ENCODE measurements at places on chromosomes 12 and 14.
A peak's percentile ranks its signal among the peaks of the same experiment; 100 is the strongest.

- no peak for DNase-seq
Measured at GRCh38 chr12:111034083-111034885, 113.9 kb upstream of the MYL2 start.

DNA sequence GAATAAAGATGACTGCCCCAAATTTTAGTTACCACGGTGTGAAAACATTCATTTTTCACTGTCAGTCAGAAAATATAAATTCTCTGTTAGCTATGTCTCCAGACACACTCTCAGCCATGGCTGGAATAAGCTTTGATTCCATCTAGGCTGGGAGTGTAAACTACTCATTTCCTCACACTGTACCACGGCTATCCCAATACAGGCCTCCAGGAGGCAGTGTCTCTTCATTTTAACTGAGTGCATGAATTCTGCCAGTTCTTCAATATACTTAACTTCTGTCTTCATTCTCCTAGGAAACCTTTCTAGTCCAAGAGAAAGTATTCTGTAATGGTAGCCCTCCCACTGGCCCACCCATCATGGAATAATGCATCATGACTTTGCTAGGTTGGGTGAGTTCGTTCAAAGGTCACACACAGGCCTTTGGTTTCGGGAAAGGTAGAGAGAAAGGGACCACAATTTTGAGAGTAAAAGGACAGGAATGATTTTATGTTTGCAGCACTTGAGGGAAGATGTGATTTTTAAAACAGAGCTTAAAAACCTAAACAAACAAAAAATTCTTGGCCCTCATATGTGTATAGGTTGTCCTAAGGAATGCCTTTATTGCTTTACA lies 381.1 kb downstream of the SEC23A start:
- peak; percentile 18 for DNase-seq

GRCh38 chr12:71187379-71187778 lies 29.6 kb upstream of the TSPAN8 start:
- no peak for DNase-seq

DNA sequence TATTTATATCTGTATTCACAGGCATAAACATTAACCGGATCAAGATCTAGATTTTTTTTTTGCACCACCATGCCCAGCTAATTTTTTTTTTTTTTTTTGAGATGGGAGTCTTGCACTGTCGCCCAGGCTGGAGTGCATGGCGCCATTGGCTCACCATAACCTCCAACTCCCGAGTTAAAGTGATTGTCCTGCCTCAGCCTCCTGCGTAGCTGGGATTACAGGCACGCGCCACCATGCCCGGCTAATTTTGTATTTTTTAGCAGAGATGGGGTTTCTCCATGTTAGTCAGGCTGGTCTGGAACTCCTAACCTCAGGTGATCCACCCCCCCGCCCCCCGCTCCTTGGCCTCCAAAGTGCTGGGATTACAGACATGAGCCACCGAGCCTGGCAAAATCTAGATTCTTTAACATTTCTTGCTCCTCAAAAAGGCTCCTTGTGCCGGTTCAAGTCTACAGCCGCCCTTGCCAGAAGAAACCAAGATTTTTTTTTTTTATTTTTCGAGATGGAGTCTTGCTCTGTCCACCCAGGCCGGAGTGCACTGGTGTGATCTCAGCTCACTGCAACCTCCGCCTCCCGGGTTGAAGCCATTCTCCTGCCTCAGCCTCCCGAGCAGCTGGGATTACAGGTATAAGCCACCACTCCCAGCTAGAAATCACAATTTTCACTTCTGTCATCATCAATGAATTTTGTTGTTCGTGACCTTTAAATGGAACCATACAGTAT lies 36.9 kb upstream of the SLC2A3 start:
- no peak for DNase-seq

DNA sequence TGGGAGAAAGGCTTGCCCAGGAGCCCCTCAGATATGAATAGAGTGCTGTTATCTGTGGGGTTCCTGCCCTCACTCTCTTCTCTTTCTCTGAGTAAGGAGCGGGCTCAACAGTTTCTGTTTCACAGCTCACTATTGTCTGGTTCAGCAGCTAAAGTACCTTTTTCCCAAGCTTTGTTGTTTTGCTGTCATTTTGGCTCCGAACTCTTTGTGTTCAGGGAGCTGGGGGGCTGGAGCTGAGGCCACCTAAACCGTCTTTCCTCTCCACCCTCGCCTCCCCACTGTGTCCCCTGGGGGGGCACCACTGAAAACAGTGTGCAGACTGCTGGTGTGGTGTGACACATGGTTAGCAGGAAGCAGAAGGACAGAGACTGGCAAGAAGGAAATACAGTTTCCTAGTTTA lies 51.4 kb downstream of the FBXW8 start:
- DNase-seq: no peak

- no peak for DNase-seq
Measured at GRCh38 chr12:108622421-108622820, 11.3 kb downstream of the SELPLG start.

DNA sequence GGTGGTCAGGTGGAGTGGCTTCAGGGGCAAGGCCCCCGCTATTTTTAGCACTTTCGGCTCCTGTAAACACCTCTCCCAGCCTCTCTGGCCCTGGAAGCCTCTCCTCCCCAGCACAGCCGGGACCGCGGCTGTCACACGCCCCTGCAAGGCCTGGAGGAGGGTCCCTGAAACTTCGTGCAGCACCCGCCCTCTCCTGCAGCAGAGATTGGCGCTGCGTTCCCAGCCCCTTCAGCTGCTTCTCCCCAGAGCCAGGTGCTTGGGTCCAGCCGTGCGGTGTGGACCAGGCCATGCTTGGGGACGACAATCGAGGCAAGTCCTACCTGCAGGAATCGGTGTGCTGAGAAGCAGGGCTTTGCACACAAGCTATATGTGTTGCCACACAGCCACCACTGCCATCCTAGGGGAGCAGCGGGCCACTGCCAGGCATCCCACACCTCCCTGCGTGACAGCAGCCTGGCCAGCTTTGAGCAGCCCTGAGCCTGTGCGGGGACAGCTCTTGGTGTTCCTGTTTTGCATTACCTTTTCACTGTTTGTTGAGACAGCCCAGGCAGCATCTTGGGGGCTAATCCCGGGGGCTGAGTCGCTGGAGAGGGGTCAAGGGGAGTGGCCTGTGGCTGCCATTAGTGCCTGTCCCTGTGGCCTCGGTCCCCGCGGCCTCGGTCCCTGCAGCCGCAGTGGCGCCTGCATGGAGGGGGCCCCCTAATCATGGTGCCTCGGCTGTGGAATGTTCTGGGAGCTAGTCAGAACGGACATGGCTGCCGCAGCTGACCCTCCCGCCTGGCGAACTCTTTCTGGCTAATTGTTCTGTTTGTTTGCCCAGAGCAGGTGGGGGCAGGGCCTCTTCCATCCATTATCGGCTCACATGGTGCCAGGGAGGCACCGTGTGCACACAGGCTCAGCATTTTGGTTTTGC lies 27.6 kb upstream of the TRAF3 start:
- no peak for DNase-seq

- no peak for DNase-seq
Measured at GRCh38 chr12:116299064-116299463, 21.6 kb upstream of the MED13L start.

GRCh38 chr12:119673634-119674033 lies 5.7 kb downstream of the PRKAB1 start:
- DNase-seq: no peak

- DNase-seq: no peak
Measured at GRCh38 chr12:91861554-91861953, 284.1 kb downstream of the BTG1 start.

DNA sequence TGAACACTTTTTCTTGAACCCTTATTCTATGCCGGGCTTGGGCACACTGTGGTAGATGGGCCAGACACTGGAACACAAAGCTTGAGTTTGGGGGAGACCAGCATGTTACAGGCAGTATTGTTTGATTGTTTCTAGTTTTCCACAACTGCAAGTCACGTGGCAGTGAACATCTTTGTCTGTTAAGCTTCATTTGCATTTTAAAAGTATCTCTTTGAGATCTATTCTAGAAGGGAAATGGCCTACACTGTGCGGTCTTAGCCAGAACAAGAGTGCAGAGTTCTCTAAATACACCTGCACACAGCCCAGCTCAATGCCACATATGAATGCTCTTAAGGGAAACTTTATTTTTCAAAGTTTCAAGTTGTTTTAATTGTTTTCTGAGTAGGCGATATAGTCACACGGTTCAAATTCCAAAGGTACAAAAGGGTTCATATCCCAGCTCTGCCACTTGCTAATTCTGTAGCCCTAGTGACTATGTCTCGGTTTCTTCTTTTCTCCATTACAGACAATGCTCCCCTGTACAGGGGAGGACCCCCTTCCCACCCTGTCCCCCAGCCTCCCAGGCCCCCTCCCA lies 24.9 kb downstream of the RIN3 start:
- DNase-seq: no peak

DNA sequence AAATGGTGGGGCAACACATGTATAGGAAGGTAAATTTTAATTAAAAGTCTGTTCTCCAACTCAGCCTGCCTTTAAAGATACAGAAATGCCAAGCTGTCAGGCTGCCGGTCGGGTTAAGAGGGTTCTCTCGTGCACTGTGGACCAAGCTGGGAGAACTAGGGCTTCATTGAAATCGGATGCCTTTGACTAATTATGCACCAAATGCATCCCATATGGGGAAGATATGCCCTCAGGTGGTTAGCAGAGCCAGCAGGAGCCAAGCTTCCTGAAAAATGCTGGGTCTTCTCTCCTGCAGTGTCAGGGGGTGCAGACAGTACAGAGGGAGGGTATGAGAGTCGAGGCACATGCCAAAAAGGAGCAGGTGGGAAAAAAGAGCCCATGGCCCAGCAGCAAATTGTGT lies 236.1 kb downstream of the CACNA1C start:
- no peak for DNase-seq

- DNase-seq: no peak
Measured at GRCh38 chr14:64419003-64419402, 30.9 kb downstream of the MTHFD1 start.

GRCh38 chr12:108704527-108704926 lies 26.8 kb downstream of the CORO1C start:
- DNase-seq: no peak

- DNase-seq: no peak
Measured at GRCh38 chr14:96584907-96585671, 82.9 kb downstream of the PAPOLA start.

- no peak for DNase-seq
Measured at GRCh38 chr14:53526200-53526599, 373.1 kb upstream of the DDHD1 start.

DNA sequence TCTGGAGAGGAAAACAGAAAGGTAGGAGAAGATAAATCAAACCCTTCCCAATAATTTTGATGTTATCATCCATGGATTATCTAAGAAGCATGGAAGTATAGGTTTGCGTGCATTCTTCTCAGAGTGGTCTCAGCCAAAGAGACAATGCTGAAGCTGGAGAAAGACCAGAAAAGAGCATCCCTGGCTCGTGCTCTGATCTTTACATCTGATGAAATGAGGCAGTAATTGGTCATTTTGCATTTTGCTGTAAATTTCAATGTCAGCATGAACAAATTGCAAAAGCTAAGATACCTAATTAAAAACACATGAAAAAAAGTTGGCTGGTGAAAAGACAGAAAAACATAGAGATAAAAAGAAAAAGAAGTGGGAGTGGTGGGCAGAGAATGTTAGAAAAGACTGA lies 252.4 kb downstream of the ITPR2 start:
- DNase-seq: no peak

GRCh38 chr12:114167431-114167830 lies 201.3 kb upstream of the RBM19 start:
- no peak for DNase-seq

DNA sequence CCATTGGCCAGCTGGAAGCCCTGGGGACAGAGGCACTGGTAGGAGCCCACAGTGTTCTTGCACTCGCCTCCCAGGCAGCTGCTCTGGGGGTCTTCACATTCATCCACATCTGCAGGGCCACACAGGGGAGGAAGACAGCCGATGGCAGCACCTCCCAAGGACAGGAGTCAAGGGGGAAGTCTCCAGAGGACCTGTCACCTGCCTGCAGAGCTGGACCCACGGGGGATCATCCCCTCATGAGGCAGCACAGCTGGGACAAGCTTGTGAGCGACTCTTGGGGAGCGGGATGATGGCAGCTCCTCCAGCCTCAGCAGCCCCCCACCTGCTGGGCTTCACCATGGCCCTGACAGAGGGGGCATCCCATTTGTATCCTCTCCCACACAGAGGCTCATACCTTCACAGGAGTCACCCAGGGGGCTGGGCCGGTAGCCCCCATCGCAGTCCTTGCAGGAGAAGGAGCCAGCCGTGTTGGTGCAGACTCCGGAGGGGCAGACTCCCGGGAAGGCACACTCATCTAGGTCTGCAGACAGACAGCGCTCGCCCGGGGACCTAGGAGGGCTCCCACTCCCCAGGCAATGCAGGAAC lies 15.4 kb downstream of the ISCA2 start:
- no peak for DNase-seq

DNA sequence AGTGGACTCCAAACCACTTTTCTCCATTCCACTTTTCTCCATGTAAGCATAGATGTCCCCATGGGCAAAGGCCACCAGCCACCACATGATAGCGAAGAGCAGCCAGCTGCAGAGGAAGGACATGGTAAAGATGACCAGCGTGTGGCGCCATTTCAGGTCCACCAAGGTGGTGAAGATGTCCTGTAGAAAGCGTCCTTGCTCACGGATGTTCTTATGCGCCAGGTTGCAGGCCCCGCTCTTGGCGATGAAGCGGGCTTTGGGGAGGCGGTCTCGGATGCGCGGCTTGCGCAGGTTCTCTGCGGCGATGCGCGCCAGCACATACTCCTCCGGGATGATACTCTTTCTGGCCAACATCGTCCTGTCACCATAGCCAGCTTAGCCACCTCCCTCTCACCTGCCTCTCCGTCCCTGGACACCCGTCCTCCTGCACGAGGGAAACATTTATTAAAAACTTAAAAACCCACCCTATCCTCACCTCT lies 1.2 kb downstream of the KCNJ8 start:
- no peak for DNase-seq

- DNase-seq: no peak
Measured at GRCh38 chr12:108320507-108321293, 18.4 kb downstream of the CMKLR1 start.

DNA sequence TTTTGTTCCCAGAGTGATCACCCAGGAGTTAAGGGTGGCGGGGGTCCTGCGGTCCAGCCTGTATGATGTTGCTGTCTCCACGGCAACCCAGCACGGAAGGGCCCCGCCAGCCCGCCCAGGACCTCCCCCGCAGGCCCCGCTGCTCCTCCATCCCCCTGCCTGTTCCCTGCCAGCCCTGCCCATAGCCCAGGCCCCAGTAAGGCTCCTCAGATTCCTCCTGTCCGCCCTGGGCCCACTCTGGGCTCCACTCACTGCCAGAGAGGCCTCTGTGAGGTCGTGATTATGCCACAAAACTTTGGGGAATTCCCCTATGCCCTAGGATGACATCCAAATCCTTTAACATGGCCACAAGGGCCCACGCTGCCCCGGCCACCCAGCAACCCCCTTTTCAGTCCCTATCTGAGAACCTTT lies 20.8 kb downstream of the HSP90AA1 start:
- no peak for DNase-seq

- peak; percentile 16 for DNase-seq
Measured at GRCh38 chr12:108696111-108696995, 35.0 kb downstream of the CORO1C start.
